ENCODE measurements at places on chromosomes 3 and 15. TPM values are rescaled to one million over a fixed set of nuclear protein-coding genes. Genes with fewer than 3 reads are reported as not detected.
A peak's percentile ranks its signal among the peaks of the same experiment; 100 is the strongest.

DNA sequence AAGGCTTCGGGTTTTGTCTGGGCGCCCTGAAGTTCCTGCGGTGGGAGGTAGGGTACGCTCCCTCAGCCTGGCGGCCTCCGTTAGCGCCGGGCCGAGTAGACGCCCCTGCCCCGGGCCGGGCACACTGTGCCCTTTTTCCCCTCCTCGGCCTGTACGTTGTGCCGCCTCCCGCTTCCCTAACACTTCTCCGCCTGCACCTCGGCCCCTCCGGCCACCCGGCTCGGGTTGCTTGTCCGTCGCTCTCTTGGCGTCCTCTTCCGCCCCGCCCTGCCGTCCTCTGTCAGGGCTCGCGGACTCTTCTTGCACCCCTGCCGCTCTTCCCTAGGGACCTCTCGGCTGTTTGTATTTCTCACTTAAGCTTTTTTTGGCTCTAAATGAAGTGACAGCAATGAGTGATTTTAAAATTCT lies 384 bp downstream of the KNL1 start:
- no peak for DNase-seq
- H3K27me3 ChIP-seq = no peaks in the 10 kb centered on the region
- peak overlapping the region; percentile 87 for H3K27ac ChIP-seq
- H3K4me3 ChIP-seq = peak overlapping the region; percentile 70
- H3K4me1 ChIP-seq = no peaks in the 10 kb centered on the region

DNA sequence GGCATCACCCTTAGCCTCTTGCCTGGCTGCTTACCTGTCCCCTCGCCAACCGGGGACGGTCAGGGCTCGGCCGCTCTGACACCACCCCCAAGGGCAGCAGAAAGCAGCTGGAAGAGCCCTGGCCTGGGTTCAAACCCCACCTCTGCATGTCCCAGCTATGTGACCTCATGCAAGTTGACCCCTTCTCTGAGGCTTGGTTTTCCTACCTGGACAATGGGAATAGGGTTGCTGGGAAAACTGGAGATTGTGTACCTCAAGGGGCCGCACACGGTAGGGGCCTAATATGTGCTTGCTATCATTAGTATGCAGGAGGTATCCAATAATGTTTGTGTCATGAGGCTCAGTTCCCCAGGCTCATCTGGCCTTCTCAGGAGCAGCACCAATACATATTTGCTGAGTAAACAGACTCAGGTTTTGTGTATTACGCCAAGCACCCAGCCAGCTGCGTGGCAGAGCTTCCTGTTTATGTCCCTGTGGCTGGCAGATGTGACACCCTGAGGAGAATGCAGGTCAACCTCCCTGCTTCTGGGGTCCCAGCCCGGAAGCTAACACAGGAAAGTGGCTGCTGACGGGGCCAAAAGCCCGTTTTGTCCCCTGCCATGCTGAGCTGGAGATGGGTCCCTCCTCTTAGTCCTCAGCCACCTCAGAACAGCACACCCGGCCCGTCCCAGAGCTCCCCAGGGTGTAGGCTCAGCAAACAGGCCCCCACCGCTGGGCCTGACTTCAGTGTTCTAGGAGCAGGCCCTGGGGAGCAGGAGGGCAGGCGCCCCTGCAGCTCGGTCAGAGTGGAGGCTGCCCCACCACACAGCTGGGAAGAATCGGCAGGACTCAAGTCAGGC lies 29.7 kb downstream of the PLXND1 start:
- no peaks in the 10 kb centered on the region for H3K27me3 ChIP-seq
- peak overlapping the region; percentile 69 for H3K27ac ChIP-seq
- DNase-seq = no peak
- H3K4me1 ChIP-seq = peaks cover 13% of the 10 kb centered on the region

DNA sequence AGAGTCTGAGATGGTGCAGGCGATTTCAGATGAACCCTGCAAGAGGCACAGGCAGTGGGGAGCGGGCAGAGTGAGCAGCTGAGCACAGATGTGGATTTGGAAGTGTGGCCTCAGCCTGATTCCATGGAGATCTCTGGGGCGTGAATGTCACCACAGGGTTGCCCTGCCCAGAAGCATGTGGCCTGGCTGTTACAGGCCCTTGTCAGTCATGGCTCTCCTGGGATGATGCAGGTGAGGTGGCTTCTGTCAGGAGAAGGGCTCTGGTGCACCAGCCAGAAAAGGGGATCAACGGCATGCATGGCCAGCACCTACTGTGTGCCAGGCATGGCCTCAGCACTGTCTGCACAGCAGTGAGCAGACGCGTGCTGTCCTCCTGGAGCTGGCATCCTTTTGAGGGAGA lies 11.9 kb downstream of the HDAC11 start:
- H3K27ac ChIP-seq = no peak overlapping the region
- H3K4me3 ChIP-seq = no peak overlapping the region
- peaks cover 6% of the 10 kb centered on the region for H3K4me1 ChIP-seq
- H3K27me3 ChIP-seq = no peaks in the 10 kb centered on the region
- no peak for DNase-seq

Gene ITPKA
- total RNA-seq = not detected

DNA sequence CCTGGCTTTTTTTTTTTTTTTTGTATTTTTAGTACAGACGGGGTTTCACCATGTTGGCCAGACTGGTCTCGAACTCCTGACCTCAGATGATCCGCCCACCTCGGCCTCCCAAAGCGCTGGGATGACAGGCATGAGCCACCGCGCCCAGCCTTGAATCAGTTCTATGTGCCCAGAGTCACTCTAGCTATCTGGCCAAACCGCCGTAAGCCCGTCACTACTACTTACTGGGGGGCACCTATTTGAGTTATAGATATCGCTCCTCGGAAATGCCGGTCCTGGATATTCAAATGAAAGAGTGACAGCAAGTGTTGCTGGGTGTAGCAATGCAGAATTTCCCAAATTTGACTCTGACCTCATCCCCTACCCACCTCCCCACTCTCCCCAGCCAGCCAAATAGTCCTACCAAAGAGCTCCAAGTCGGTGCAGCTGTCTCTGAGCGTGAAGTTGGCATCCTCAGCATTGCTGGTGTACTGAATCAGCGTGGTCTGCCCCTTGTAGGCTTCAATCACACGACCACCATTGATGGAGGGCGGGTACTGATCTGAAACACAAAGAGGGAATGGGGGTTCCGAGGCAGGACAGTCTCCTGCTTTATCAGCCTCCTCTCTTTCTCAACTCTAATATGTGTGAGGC lies 38.1 kb downstream of the MUC20 start:
- no peak overlapping the region for H3K27ac ChIP-seq
- DNase-seq = no peak
- peaks cover 9% of the 10 kb centered on the region for H3K4me1 ChIP-seq
- no peaks in the 10 kb centered on the region for H3K36me3 ChIP-seq

- no peaks in the 10 kb centered on the region for H3K27me3 ChIP-seq
- no peak overlapping the region for H3K27ac ChIP-seq
- no peaks in the 10 kb centered on the region for H3K4me1 ChIP-seq
- no peak overlapping the region for H3K4me3 ChIP-seq
- no peaks in the 10 kb centered on the region for H3K36me3 ChIP-seq
- DNase-seq = no peak
Observed at GRCh38 chr15:101534376-101534970, 45.0 kb upstream of the PCSK6 start.

Gene RBP2
- 1.3 TPM for total RNA-seq

Gene COL8A1
- total RNA-seq = 9.2 TPM

Data from breast epithelium (tissue), 4 donors.